Activated CD4-positive, alpha-beta T cell treated with anti-CD3 and anti-CD28 coated beads, Interleukin-2, amount 50 U/mL, for 1 hour (primary cell): ENCODE measurements at places on chromosomes 11 and 22.

- no peak for DNase-seq
Observed at GRCh38 chr11:55942785-55943392, 6.7 kb upstream of the OR5I1 start.

DNA sequence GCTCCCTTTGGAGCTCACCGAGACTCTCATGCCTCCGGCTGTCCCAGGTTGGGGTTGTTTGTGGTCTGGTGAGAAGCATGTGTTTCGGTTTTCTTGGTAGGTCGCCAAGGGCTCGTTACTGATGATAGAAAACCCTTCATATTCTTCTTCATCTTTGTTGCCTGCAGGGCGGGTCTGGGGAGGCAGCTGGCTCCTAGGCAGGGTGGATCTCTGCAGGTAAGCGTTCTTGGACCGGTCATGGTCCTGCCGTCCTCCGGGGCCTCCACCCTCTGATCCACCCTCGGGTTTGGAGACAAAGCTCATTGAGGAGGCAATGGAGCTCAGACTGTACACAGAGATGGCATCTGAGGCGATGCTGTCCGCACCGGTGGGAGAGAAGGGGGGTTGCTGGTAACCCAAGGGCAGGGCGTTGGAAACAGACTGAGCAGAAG is 64.3 kb upstream of the PITPNB start:
- DNase-seq = no peak

- DNase-seq = no peak
Observed at GRCh38 chr11:81220146-81220895, 1513.3 kb downstream of the FAM181B start.

DNA sequence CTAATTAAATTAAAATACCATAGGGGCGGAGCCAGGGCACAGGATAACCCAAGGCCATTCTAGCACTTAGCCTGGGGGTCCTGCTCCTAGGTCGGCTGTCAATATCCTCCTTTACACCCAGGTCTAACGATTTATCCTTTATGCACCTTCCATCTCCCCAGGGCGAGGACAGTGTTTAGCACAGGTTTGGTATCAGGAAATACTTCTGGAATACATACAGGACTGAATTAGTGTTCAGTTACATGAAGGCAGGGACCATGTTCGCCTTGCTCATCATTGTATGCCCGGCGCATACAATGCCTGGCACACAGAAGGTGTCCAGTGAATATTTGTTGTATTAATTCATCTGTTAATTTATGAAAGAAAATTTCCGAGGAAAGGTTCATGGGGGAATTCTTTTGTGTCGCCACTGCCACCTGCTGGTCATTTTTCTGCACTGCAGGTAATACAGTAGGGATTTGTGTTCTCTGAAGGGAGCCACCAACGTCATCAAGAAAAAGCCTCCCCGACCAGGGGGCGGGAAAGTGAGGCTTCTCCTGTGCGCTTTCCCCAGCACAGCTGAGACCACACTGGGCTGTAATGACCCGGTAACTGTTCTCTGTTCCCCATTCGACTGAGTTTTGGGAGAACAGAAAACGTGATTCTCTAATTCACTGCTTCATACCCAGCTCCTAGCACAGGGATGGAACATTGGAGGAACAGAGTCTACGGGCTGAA is 68.7 kb upstream of the ASPHD2 start:
- DNase-seq = peak; percentile 59

GRCh38 chr11:61844909-61845565 is 16.9 kb downstream of the FADS2 start:
- no peak for DNase-seq

DNA sequence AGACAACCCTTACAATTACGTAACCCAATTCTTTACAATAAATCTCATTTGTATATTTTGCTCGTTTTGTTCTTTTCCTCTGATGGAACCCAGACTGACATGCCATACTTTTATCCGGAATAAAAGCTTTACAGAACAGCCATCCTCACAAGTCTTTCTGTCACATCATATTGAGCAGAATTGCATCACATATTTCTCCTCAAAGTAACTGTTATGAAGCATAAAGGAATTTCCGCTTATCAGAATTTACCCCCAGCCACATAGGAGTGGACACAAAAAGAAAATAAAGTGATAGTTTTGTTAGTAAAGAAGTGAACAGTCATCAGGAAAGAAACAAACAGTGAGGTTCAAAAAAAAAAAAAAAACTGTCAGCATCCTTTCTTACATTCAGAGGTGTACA is 539.5 kb upstream of the LUZP2 start:
- no peak for DNase-seq

DNA sequence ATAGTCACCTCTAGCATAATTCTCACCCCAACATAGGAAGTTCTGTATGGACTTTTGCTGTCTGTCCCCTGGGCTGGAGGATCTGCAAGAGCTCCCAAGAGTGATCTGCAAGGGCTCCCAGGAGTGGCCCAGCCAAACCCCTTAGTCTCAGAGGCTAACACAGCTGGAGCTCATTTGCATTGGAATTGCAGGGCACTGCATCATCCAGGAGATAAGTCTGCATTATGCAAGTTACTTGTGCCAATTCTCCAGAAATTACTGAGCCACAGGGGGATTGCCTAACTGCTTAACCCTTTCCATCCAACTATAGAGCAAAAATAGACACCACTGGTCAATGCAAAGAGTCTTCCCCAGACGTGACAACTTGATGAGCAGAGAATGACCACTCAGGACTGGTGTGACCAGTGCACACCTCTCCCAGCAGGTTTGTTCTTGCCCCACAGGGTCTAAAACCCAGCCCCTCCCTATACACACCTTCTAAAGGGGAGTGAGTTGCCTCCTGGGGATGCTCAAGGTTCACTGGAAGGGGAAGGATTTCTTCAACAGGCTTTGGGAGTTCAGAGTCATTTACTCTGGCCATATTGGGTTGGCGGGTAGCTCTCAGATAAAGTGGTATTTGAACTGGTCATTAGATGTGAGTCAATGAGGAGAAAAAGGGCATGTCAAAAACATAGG is 38.4 kb downstream of the POU2AF3 start:
- no peak for DNase-seq

GRCh38 chr11:117239295-117239694 is 6.8 kb downstream of the RNF214 start:
- no peak for DNase-seq

- no peak for DNase-seq
Observed at GRCh38 chr11:44036811-44037657, 10.7 kb upstream of the ACCSL start.

- no peak for DNase-seq
Observed at GRCh38 chr22:50303848-50304527, 3.5 kb downstream of the PLXNB2 start.
